ENCODE measurements at places on chromosomes 12 and 14. TPM values are rescaled to one million over a fixed set of nuclear protein-coding genes. Genes with fewer than 3 reads are reported as not detected.

DNA sequence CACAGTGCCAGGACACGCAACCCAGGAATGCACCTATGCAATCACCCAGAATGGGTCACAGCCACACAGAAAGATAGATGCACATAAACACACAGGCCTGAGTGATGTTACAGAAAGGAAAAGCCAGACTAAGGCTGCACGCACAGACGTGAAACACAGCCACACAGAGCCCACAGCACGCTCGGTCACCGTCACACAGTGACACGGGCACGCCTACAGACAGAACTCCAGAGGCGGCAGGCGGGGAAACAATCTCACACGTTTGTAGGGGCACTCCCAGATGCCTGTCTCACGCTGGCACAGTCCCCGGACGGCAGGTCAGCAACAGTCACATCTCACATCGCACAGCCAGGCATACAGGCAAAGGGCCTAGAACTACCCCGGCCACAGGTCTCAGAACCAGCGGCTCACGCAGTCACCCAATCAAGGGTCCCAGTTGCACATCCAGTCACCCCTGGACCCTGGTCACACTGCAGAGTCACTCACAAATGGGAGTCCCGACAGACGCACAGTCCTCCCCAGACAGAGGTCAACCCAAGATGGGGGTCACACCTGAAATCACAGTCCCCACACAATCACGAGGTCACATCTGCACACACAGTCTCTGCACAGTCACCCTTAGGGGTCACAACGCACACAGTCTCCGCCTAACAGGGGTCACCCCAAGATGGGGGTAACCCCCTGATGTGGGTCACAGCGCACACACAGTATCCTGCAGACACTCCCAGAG is 790 bp downstream of the SSH1 start:
- DNase-seq = peak; percentile 52
- H3K27ac ChIP-seq = peak overlapping the region; percentile 67
- no peaks in the 10 kb centered on the region for H3K27me3 ChIP-seq
- no peaks in the 10 kb centered on the region for H3K36me3 ChIP-seq

The GSKIP gene
- total RNA-seq = 24.3 TPM

GRCh38 chr12:47397664-47398281 is 308.1 kb downstream of the RPAP3 start:
- H3K4me3 ChIP-seq = peak overlapping the region; percentile 14
- H3K4me1 ChIP-seq = peaks cover 52% of the 10 kb centered on the region
- DNase-seq = peak; percentile 65
- no peaks in the 10 kb centered on the region for H3K36me3 ChIP-seq
- H3K27me3 ChIP-seq = no peaks in the 10 kb centered on the region
- peak overlapping the region; percentile 35 for H3K27ac ChIP-seq

DNA sequence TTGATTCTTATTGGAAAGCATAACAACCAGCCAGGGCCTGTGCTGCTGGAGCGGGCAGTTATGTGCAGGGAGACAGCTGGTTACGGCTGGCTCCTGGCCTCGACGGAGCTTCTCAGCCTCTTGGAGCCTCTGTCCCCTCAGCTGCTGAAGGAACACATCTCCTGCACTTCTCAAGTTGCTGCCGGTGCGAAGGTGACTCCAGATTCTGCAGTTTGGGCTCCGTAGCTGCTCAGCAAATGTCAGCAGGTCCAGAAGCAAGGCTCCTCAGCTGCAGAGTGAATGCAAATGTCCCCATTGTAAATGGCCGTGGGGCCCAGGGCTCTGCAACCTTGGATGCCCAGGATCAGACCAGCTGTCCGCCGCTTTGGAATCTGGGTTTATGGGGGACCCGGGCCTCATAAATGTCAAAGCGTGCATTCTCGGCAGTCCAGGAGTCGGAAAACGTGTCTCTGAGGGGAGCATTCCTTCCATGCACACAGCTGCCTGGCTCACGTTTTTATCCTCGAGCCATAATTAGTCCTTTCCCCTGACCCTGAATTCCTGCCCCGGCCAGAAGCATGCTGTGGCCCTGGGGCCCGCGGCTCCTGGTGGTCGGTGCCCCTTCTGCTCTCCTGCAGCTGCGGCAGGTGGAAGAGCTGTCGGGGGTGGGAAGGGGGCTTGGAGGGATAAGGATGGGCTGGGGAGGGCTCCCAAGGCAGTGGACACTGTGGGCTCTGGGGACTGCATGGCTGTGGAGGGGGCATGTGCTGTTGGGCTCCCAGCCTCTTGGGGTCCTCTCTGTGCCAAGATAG is 106.0 kb downstream of the KIF26A start:
- H3K4me1 ChIP-seq = no peaks in the 10 kb centered on the region

The RARG gene
- total RNA-seq = 84.7 TPM

DNA sequence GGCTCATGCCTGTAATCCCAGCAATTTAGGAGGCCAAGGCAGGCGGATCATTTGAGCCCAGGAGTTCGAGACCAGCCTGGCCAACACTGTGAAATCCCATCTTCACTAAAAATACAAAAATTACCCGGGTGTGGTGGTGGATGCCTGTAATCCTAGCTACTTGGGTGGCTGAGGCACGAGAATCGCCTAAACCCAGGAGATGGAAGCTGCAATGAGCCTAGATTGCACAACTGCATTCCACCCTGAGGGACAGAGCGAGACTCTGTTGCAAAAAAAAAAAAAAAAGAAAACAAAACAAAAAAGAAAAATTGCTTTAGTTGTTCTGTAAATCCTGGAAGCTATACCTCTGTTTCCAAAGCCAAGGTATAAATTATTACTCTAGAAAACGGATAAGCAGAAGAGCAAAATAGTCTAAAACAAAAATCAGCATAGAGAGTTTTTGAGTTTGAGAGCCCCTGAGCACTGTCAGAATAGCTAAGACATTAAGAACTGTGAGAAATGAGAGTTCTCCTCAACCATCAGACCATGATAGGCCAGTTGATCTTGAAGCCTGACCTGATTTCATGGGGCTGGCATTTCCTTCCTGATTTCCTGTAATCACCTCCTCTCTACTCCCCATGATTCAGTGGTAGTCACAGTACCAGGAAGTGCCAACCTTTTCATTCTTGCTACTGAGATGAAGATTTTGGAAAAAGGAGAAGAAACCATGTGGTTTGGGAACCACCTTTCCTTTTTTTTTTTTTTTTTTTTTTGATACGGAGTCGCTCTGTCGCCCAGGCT is 31.7 kb downstream of the ATP2A2 start:
- peak; percentile 9 for DNase-seq
- peak overlapping the region; percentile 5 for H3K27ac ChIP-seq
- H3K36me3 ChIP-seq = no peaks in the 10 kb centered on the region
- peaks cover 75% of the 10 kb centered on the region for H3K4me1 ChIP-seq
- H3K4me3 ChIP-seq = no peak overlapping the region

DNA sequence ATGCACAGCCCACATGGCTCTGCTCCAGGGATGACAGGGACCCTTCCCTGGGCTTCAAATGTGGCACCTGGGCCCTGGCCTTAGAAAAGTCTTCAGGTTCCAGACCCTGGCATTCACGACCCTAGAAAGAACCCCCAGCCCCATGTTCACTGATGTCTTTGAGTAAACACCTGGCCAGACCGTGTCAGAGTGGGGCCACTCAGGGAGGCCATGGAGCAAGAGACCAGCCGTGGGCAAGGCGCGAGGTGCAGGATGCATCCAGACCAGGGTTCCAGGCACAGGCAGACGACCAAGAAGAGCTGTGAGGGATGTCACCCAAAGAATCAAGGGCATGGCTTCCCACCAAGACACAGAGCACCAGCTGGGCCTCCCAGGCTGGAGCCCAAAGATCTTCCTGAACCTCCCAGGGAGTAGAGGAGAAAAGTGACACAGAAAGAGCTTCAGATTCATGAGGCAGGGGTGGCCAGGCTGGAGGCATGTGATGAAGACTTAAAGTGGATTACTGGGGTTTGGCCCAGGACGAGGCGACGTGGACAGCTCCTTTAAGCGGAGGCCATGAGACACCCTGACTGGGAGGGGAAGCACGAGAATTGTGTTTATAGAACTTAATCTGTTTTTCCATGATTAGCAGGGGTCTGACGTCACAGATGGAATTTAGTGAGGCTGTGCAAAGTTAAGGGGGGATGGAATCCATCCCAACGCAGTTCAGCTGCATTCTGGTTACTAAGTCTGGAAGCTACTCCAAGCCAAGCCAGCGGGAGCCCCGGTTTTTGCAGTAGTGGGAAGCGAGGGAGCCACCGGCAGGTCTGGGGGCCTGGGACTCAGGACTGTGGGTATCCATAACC is 61.6 kb downstream of the ARL6IP4 start:
- peaks cover 11% of the 10 kb centered on the region for H3K4me1 ChIP-seq
- no peaks in the 10 kb centered on the region for H3K36me3 ChIP-seq
- no peaks in the 10 kb centered on the region for H3K27me3 ChIP-seq
- H3K4me3 ChIP-seq = no peak overlapping the region

- no peaks in the 10 kb centered on the region for H3K4me1 ChIP-seq
- H3K4me3 ChIP-seq = no peak overlapping the region
- H3K36me3 ChIP-seq = no peaks in the 10 kb centered on the region
Measured at GRCh38 chr14:99574099-99574880, 29.7 kb downstream of the CCDC85C start.

The JAG2 gene
- total RNA-seq = 0.29 TPM

GRCh38 chr12:31363416-31363809 is 37.5 kb upstream of the SINHCAF start:
- H3K4me3 ChIP-seq = no peak overlapping the region
- H3K36me3 ChIP-seq = no peaks in the 10 kb centered on the region
- H3K27me3 ChIP-seq = no peaks in the 10 kb centered on the region
- DNase-seq = no peak
- H3K4me1 ChIP-seq = peaks cover 16% of the 10 kb centered on the region
- no peak overlapping the region for H3K27ac ChIP-seq

GRCh38 chr12:34605955-34606748 is 583.9 kb downstream of the ALG10 start:
- H3K36me3 ChIP-seq = no peaks in the 10 kb centered on the region
- no peak for DNase-seq
- no peaks in the 10 kb centered on the region for H3K4me1 ChIP-seq
- H3K4me3 ChIP-seq = no peak overlapping the region
- H3K27ac ChIP-seq = no peak overlapping the region

GRCh38 chr14:81837304-81837703 is 303.7 kb upstream of the SEL1L start:
- H3K36me3 ChIP-seq = no peaks in the 10 kb centered on the region
- no peak overlapping the region for H3K4me3 ChIP-seq
- H3K27ac ChIP-seq = no peak overlapping the region
- DNase-seq = no peak

- H3K4me1 ChIP-seq = peaks cover 39% of the 10 kb centered on the region
- H3K27ac ChIP-seq = peak overlapping the region; percentile 71
- no peaks in the 10 kb centered on the region for H3K27me3 ChIP-seq
- no peaks in the 10 kb centered on the region for H3K36me3 ChIP-seq
Measured at GRCh38 chr12:29104516-29104915, 44.6 kb upstream of the FAR2 start.

- no peaks in the 10 kb centered on the region for H3K27me3 ChIP-seq
- H3K4me1 ChIP-seq = no peaks in the 10 kb centered on the region
- DNase-seq = no peak
- H3K4me3 ChIP-seq = no peak overlapping the region
Measured at GRCh38 chr14:29486132-29486531, 441.5 kb downstream of the PRKD1 start.

- H3K27ac ChIP-seq = peak overlapping the region; percentile 67
- no peaks in the 10 kb centered on the region for H3K27me3 ChIP-seq
- DNase-seq = peak; percentile 44
- no peaks in the 10 kb centered on the region for H3K36me3 ChIP-seq
Measured at GRCh38 chr14:54627540-54628363, 60.8 kb downstream of the SAMD4A start.

The TMEM121 gene
- total RNA-seq = 5.4 TPM

GRCh38 chr12:15356951-15357364 is 34.6 kb downstream of the PTPRO start:
- H3K27ac ChIP-seq = no peak overlapping the region
- DNase-seq = no peak
- no peaks in the 10 kb centered on the region for H3K27me3 ChIP-seq
- H3K4me1 ChIP-seq = no peaks in the 10 kb centered on the region

The OTUB2 gene
- 0.42 TPM for total RNA-seq

GRCh38 chr12:51281202-51281924 is 11.1 kb upstream of the SMAGP start:
- no peaks in the 10 kb centered on the region for H3K4me1 ChIP-seq
- no peak overlapping the region for H3K4me3 ChIP-seq
- H3K27me3 ChIP-seq = no peaks in the 10 kb centered on the region
- no peak for DNase-seq

The TTC6 gene
- total RNA-seq = not detected
